Activated T-helper 2 cell treated with anti-CD3 and anti-CD28 coated beads, Interferon-gamma antibody, Interleukin-2, Interleukin-4, amounts not matched to agents 10 μg/mL and 5 μg/mL and 100 μg/mL, durations not matched to agents 14 hours and 24 hours and 36 hours (primary cell): ENCODE measurements at places on chromosomes 3 and 15. TPM values are rescaled to one million over a fixed set of nuclear protein-coding genes. Genes with fewer than 3 reads are reported as not detected.

GRCh38 chr3:36700537-36701248, 63.7 kb downstream of the DCLK3 start:
- peak; percentile 17 for DNase-seq
- H3K27me3 ChIP-seq: no peaks in the 10 kb centered on the region
- no peaks in the 10 kb centered on the region for H3K36me3 ChIP-seq
- no peak overlapping the region for H3K27ac ChIP-seq
- no peak overlapping the region for H3K4me3 ChIP-seq
- no peaks in the 10 kb centered on the region for H3K4me1 ChIP-seq

DNA sequence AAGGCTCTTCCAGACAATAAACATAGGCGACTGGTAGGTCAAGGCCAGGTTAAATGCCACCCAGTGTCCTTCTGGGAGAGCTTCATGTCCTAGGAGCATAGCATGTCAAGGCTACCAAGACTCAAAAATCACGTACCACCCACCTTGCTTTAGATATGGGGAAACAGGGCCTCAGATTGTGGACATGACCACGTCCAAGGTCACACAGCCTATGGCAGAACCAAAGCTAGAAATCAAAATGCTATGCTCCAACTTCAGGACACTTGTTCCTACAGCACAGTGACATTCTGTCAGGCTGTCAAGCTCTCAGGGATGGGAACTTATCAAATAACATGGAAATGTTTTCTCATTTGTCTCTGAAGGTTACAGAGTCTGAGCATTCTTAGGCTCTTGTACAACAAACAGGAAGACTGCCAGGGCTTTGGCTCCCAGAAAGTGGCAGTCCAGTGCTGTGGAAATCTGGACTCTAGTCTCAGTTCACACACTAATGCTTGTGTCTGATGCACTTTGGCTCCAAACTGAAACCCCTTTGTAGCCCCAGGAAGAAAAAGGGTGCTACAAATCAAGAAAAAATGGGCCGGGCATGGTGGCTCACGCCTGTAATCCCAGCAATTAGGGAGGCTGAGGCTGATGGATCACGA, 170.4 kb upstream of the LPP start:
- DNase-seq: no peak
- H3K4me1 ChIP-seq: peaks cover 72% of the 10 kb centered on the region
- no peaks in the 10 kb centered on the region for H3K36me3 ChIP-seq

DNA sequence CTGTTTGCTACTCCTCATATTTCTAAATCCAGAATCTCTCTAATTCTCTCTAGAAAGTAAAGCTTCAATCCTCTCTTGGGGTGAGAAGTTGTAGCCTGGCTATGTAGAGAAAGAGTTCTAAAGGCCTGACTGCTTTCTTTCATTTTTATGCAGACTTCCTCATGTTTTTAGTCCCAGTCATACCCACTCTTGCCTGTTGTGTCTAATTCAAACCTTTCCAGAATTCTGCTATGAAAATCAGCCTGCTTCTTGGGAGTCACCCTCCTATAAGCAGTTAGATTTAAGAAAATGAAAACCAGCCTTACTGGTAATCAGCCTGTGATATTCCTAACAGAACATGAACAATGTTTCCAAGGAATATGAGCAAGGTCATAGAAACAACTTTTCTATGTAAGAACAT, 14.8 kb upstream of the ZNF639 start:
- no peak for DNase-seq
- H3K36me3 ChIP-seq: no peaks in the 10 kb centered on the region
- no peaks in the 10 kb centered on the region for H3K4me1 ChIP-seq
- H3K27ac ChIP-seq: no peak overlapping the region
- no peak overlapping the region for H3K4me3 ChIP-seq

GRCh38 chr15:90597577-90597976, 67.9 kb downstream of the CRTC3 start:
- H3K36me3 ChIP-seq: peaks cover 79% of the 10 kb centered on the region
- peaks cover 83% of the 10 kb centered on the region for H3K4me1 ChIP-seq
- H3K27me3 ChIP-seq: no peaks in the 10 kb centered on the region
- H3K4me3 ChIP-seq: peak overlapping the region; percentile 66

DNA sequence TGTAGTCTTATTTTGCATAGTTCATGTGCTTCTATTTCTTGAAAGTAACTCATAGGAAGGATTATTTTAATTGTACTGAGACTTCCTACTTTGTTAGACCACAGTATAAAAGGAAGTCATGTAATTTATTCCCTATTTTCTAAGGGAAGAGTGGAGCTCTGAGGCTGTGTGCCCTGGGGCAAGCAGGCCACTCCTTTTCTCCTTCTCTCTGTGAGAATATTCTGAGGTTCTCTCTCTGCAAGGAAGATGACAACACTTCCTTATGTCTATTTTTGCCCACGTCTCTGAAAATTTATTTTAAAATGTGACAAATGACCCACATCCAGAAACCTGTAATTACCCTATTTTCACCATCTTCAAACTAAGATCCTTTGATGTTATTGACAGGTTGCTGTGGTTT, 11.0 kb downstream of the KCTD6 start:
- H3K36me3 ChIP-seq: peaks cover 23% of the 10 kb centered on the region
- H3K27me3 ChIP-seq: no peaks in the 10 kb centered on the region
- no peak overlapping the region for H3K27ac ChIP-seq
- DNase-seq: no peak

DNA sequence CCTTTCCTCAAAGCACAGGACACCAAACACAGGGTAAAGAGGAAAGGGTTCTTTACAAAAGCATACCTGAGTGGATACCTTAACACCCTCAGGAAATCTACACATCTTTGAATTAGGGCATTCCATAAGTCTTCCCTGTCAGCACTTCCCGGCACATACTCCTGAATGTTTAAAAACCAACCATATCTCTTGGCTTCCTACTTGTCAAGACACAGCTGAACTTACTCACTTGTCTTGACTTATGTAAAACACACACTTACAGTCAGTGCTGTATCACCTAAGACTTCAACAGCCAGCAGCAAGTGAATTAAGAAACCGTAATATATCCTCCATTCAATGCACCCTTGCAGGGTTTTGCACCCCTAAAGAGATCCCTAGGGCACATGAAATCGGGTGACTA, 17.5 kb downstream of the IL1RAP start:
- no peak overlapping the region for H3K4me3 ChIP-seq
- H3K36me3 ChIP-seq: peaks cover 66% of the 10 kb centered on the region
- peaks cover 42% of the 10 kb centered on the region for H3K4me1 ChIP-seq
- no peak for DNase-seq

DNA sequence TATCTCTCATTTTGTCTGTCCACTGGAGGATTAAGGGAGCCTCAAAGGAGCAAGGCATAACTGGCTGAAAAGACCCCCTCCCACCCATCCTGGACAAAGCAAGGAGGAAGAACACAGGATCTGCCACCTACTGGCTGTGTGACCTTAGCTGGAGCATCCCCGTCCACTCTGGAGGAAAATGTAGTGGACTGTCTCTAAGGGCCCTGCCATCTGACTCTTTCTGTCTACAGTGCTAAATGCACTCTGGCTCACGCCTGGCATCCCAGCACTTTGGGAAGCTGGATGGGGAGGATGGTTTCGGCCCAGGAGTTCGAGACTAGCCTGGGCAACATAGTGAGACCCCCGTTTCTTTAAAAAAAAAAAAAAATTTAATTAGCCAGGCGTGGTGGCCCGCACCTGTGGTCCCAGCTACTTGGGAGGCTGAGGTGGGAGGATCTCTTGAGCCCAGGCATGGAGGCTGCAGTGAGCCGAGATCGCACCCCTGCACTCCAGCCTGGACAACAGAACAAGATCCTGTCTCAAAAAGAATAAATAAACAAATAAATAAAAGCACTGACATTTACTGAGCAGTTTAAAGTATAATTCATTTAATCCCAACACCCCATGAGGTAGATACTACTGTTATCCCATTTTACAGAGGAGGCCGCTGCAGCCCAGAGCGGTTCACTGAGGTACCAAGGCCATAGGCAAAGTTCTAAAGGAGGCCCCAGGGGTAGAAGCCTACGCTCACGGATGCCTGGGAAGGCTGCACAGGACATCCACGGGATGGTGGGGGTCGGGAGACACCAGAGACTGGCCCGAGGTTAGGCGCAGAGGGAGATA, 1.1 kb downstream of the TBC1D2B start:
- H3K27ac ChIP-seq: peak overlapping the region; percentile 89
- peak overlapping the region; percentile 97 for H3K4me3 ChIP-seq
- peaks cover 22% of the 10 kb centered on the region for H3K36me3 ChIP-seq
- H3K4me1 ChIP-seq: peaks cover 41% of the 10 kb centered on the region
- no peaks in the 10 kb centered on the region for H3K27me3 ChIP-seq

- H3K4me1 ChIP-seq: no peaks in the 10 kb centered on the region
- no peak overlapping the region for H3K4me3 ChIP-seq
- H3K27ac ChIP-seq: no peak overlapping the region
- H3K36me3 ChIP-seq: no peaks in the 10 kb centered on the region
- no peak for DNase-seq
- no peaks in the 10 kb centered on the region for H3K27me3 ChIP-seq
Observed at GRCh38 chr3:79421273-79421672, 346.5 kb downstream of the ROBO1 start.

- DNase-seq: no peak
- peaks cover 35% of the 10 kb centered on the region for H3K36me3 ChIP-seq
- H3K27me3 ChIP-seq: no peaks in the 10 kb centered on the region
- H3K4me1 ChIP-seq: no peaks in the 10 kb centered on the region
- H3K4me3 ChIP-seq: no peak overlapping the region
- no peak overlapping the region for H3K27ac ChIP-seq
Observed at GRCh38 chr3:14200276-14200675, 21.7 kb downstream of the LSM3 start.

DNA sequence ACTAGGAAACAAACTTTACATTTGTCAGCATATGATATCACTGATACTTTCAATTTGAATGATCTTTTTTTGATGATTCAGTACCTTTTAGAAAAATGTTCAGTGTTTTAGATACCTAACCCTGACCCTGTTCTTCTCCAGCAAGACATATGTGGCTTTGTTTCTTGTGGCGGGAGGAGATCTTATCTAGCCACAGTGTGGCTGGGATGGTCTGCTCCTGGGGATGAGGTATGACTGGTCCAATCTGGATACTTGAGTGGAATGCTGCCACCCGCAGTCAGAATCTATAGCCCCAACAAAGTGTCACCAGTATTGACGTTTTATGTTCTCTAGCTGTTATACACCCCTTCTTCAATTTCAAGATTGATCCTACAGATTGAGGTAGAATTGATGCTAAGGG, 439.0 kb upstream of the GOLIM4 start:
- no peaks in the 10 kb centered on the region for H3K4me1 ChIP-seq
- no peak for DNase-seq
- H3K4me3 ChIP-seq: no peak overlapping the region
- H3K27me3 ChIP-seq: no peaks in the 10 kb centered on the region
- H3K36me3 ChIP-seq: no peaks in the 10 kb centered on the region

DNA sequence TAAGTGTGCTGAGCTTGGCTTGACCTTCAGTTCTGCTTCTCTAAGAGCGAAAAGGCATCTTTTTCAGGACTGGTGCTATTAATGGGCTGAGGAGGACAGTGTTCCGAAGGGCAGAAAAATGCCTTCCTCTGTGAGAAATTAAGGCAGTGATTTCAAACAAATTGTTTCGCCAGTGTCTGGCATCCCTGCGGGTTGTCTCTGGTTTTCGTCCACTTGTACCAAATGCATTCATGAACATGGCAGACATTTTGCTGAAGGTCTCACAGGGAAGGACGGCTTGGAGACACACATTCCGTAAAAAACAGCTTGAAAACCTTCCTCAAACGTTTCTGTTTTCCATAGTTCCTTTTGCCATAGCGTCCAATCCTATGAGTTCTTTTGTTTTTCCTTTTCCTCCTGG, 57.1 kb downstream of the CEMIP start:
- no peak for DNase-seq
- H3K4me1 ChIP-seq: no peaks in the 10 kb centered on the region
- no peaks in the 10 kb centered on the region for H3K36me3 ChIP-seq
- no peak overlapping the region for H3K4me3 ChIP-seq

GRCh38 chr3:94615275-94616065, 552.6 kb downstream of the NSUN3 start:
- no peaks in the 10 kb centered on the region for H3K36me3 ChIP-seq
- H3K27ac ChIP-seq: no peak overlapping the region
- no peaks in the 10 kb centered on the region for H3K27me3 ChIP-seq
- no peaks in the 10 kb centered on the region for H3K4me1 ChIP-seq
- DNase-seq: no peak

GRCh38 chr3:109818081-109818480, 480.7 kb upstream of the DPPA4 start:
- no peaks in the 10 kb centered on the region for H3K36me3 ChIP-seq
- no peak for DNase-seq
- H3K27ac ChIP-seq: no peak overlapping the region
- no peak overlapping the region for H3K4me3 ChIP-seq
- H3K4me1 ChIP-seq: no peaks in the 10 kb centered on the region

DNA sequence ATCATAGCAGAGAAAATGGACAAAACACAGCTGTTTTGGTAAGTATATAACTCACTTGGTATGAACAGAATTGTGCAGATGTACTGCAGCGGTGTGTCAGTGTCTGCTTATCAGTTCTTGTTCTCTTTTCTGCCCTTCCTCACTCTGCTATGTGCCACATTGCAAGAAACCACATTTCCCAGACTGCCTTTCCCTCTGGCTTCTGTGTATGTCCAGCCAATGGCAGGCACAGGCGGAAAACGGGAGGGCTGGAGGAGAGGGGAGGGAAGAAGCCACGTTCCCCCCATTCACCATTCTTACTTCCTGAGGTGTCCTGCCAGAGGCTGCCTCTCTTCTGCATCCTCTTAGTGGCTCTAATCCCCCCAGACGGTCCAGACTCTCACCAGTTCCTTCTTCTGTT, 15.4 kb downstream of the HHLA2 start:
- no peak for DNase-seq
- no peak overlapping the region for H3K4me3 ChIP-seq

DNA sequence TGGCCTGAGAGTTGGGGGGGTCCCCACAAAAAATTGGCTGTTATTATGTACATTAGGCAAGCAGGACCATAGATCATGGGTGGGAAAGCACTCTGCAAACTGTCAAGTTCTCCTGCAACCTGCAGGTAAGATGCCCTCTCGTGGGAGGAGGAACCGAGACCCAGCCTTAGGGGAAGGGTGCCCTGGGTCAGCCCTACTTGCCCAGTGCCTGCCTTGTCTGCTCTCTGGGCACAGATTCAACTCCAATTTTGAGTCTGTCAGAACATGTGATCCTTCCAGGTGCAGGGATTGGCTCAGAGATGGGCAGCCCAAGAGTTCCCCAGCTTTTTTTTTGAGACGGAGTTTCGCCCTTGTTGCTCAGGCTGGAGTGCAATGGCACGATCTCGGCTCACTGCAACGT, 99.2 kb downstream of the PLXNA1 start:
- no peaks in the 10 kb centered on the region for H3K27me3 ChIP-seq
- no peaks in the 10 kb centered on the region for H3K4me1 ChIP-seq
- no peak for DNase-seq
- H3K4me3 ChIP-seq: no peak overlapping the region
- H3K27ac ChIP-seq: no peak overlapping the region
- H3K36me3 ChIP-seq: no peaks in the 10 kb centered on the region

RHOV gene
- total RNA-seq: 0.80 and 0.82 TPM in 2 replicates

GHSR gene
- total RNA-seq: not detected in 2 replicates

DAPK2 gene
- 1.9 and 2.0 TPM in 2 replicates for total RNA-seq

CLDN11 gene
- total RNA-seq: 0.18 TPM in 1 of 2 replicates, not detected in the other

TUSC7 gene
- total RNA-seq: not detected in 2 replicates

RTP1 gene
- total RNA-seq: not detected in 2 replicates

SENP8 gene
- 1.5 and 2.0 TPM in 2 replicates for total RNA-seq

KLHL6 gene
- 29.5 and 29.7 TPM in 2 replicates for total RNA-seq

SNRPA1 gene
- total RNA-seq: 189 and 197 TPM in 2 replicates

CTSH gene
- 47.1 and 53.8 TPM in 2 replicates for total RNA-seq

RLBP1 gene
- total RNA-seq: 0.21 and 0.52 TPM in 2 replicates

DUOX2 gene
- total RNA-seq: 0.02 TPM in 1 of 2 replicates, not detected in the other
